ENCODE measurements at places on chromosomes 7 and 10. TPM values are rescaled to one million over a fixed set of nuclear protein-coding genes. Genes with fewer than 3 reads are reported as not detected.

DNA sequence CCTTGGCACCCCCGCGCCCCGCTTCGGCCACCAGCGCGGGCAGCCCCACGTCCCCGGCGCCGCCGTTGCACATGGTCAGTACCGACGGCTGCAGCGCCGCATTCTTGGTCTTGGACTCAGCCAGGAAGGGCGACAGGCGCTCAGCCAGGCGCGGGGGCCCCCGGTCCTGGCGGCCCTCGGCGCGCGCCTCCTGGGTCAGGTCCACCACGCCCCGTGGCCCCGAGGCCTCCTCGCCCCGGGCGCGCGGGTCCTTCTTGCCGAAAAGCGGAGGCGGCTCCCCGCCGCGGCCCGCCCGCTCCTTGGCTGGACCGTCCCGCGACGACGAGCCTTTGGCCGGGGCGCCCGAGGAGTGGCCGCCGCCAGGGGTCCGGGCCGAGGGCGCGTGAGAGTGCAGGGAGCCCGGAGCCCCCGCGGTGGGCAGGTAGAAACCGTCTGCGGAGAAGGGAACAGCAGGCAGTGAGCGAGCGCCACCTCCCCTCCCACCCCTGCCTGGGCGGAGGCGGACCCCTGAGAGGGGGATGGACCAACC is 34.7 kb downstream of the TNRC18 start:
- DNase-seq = no peak

- no peak for DNase-seq
Observed at GRCh38 chr7:47370461-47371042, 211.4 kb downstream of the TNS3 start.

DNA sequence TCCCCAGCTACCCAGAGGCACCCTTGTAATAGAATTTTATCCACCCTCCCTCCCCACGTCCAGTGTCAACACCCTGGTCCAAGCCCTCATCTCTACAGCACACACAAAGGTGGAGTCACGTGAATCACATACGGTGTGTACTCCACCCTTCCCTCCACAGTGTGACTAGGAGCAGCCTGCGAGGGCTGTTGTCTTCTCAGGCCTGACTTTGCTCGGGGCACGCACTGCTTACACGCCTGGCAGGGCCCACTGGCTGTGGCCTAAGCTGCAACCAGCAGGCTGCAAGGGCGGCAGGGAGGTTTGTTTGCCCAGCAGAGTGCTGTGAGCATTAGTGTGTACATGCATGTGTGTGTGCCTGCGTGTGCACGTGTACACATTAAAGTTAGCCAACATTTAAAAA is 93.7 kb downstream of the COBL start:
- no peak for DNase-seq

GRCh38 chr7:151381098-151381347 is 28.8 kb downstream of the WDR86 start:
- no peak for DNase-seq

The GIMAP7 gene
- 7.1 TPM for total RNA-seq

The RARRES2 gene
- 622 TPM for total RNA-seq

The RNF148 gene
- total RNA-seq = 0.41 TPM

The NAT16 gene
- not detected for total RNA-seq

DNA sequence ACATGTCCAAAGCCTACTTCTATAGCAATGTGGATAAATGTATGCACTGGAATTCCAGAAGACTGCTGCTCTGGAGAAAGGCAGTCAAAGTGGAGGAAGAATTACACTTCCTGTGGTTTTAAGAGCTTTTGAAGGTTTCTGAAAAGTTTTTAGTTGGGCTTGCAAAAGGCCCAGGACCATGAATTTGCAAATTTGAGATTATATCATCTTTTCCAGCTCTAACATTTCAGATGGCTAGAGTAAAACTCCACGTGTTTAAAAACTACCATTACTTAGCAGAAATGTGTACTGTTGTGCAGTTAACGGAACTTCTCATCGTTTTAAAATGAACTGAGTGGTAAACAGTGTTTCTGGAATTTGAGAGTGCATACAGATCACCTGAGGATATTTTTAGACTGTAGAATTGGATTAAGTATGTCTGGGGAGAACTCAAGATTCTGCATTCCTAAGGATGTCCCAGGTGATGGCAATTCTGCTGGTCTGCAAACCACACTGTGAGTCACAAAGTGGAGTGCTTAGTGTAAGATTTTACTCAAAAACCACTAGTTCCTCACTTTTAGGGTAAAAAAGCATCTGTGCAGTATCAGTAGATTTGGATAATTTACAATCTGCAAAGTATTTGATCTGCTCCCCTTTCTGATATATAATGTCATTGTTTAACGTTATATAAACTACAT is 32.9 kb upstream of the CCDC71L start:
- no peak for DNase-seq

GRCh38 chr10:17109046-17109445 is 20.6 kb downstream of the CUBN start:
- DNase-seq = no peak

- DNase-seq = no peak
Observed at GRCh38 chr10:132982301-132982989, 40.1 kb upstream of the CFAP46 start.

- no peak for DNase-seq
Observed at GRCh38 chr7:30163231-30163894, 28.6 kb downstream of the MTURN start.

- DNase-seq = no peak
Observed at GRCh38 chr10:54108961-54109360, 692.1 kb downstream of the PCDH15 start.

- peak; percentile 18 for DNase-seq
Observed at GRCh38 chr7:157738066-157738460, 401.3 kb downstream of the DNAJB6 start.

DNA sequence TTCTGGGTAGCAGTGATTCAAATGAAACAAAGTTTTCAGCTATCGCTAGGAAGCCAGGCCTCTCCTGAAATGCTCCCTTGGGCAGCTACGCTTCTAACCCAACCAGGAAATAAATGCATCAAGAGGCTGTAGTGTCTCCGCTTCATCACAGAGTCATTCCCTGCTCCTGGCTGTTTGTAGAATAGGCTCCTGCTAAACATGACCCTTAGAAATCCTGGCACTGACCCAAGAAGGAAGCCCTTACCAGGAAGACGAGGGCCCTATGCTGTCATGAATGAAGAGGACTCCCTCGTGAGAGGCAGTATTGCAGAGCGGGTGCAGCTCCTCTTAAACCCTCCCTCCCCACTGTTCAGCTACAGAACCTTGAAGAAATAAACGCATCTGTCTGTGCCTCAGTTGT is 48.3 kb downstream of the NOD1 start:
- no peak for DNase-seq

Data from ovary (tissue), 10 donors.